ENCODE measurements at places on chromosomes 4 and X. TPM values are rescaled to one million over a fixed set of nuclear protein-coding genes. Genes with fewer than 3 reads are reported as not detected.
A peak's percentile ranks its signal among the peaks of the same experiment; 100 is the strongest.

EPHA5 gene
- not detected for total RNA-seq

- DNase-seq = no peak
Observed at GRCh38 chr4:122784261-122784660, 42.4 kb upstream of the FGF2 start.

DNA sequence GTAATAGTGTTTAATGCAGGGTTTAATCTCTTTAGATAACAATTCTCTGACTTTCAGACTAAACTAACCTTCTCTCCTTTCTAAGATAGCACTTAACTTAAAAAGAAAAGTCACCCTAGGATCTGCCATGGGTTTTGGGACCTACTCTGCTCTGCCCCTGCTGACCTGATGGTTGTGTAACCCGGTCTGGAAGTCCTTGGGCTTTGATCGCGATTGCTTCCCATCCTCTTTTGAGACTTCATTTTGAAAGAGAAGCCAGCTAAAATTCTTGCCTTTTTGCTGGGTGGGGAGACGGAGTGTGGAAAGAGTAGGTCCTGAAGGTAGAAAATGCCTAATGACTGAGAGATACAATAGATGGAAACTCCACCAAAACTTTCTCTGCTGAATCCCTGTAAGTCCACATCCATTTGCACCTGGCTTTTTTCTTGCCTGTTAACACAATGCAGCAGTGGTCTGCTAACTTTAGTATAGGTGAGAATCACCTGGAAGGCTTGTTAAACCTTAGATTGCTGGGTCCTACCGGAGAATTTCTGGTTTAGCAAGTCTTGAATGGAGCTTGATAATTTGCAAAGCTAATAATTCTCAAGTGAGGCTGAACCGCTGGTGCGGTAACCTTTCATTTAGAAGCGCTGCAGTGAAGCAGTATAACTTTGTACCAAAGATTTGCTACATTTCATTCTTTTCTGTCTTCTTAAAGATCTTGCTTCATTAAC, 45.6 kb upstream of the CCSER1 start:
- DNase-seq = no peak

DNA sequence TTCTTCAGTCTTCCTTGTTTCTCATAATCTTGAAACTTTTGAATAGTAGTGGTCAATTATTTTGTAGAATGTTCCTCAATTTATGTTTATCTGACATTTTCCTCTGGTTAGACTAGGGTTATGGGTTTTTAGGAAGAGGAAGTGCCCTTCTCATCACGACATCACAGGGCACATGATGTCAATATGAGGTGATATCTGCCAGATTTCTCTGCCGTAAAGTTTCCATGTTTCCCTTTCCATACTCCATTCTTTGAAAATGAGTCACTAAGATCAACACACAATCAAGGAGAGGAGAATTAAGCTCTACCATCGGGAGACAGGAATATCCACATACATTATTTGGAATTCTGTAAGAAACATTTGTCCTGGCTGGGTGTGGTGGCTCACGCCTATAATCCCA, 28.4 kb downstream of the RP2 start:
- peak; percentile 17 for DNase-seq

GRCh38 chr4:107826421-107826980, 1.8 kb downstream of the SGMS2 start:
- no peak for DNase-seq

All from HFFc6 (cell line).